ENCODE measurements at places on chromosomes 7 and 10. TPM values are rescaled to one million over a fixed set of nuclear protein-coding genes. Genes with fewer than 3 reads are reported as not detected.

Gene H2BK1
- total RNA-seq: not detected

Gene SLC16A9
- 0.26 TPM for total RNA-seq

Gene ZNF282
- 16.7 TPM for total RNA-seq

Gene NKX2-3
- not detected for total RNA-seq
